ENCODE measurements at places on chromosomes 7 and 10. TPM values are rescaled to one million over a fixed set of nuclear protein-coding genes. Genes with fewer than 3 reads are reported as not detected.

Gene AMZ1
- total RNA-seq: not detected

Gene ABCB1
- total RNA-seq: 1.5 TPM

DNA sequence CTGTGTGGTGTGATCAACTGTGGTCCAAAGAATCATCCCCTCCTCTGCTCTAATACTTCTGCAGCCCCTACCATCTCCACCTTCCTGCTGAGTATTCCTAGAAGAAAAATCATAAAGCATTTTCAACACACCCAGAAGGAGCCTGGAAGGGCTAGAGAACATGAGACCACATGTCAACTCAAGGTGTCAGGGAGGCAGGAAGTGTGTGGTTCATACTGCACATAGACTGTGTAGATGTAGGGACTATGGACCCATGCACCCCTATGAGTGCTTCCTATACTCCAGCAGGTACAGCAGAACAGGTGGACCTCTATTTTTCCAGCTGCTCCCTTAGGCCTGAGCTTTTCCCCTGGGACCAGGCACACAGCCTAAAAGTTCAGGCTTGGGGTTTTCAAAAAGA is 2.6 kb upstream of the ZNF746 start:
- H3K27ac ChIP-seq: no peak overlapping the region
- no peak overlapping the region for H3K4me3 ChIP-seq
- no peak for DNase-seq
- H3K36me3 ChIP-seq: no peaks in the 10 kb centered on the region
- H3K4me1 ChIP-seq: no peaks in the 10 kb centered on the region

Gene AGBL3
- 0.67 TPM for total RNA-seq

DNA sequence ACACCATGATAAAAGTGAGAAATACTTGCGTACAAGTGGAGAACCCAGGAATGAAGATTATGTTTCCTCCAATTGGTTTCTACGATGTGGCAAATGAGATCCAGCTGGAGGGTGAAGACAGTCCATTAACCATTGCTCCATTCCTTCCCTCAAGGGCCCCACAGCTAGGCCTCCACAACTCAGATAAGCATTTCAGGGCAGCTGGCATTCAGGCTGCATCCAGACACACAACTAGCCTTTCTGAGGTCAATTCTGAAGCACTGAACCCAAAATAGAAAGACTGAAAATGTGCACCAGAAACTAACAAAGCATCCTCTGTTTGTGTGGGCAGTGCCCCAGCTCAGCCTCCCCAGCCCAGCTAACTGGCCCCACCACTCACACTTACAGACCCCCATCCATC is 94.8 kb downstream of the GSAP start:
- DNase-seq: no peak
- peaks cover 12% of the 10 kb centered on the region for H3K4me1 ChIP-seq
- no peak overlapping the region for H3K27ac ChIP-seq
- no peak overlapping the region for H3K4me3 ChIP-seq
- no peaks in the 10 kb centered on the region for H3K36me3 ChIP-seq
- H3K27me3 ChIP-seq: no peaks in the 10 kb centered on the region

Gene MSS51
- 0.47 TPM for total RNA-seq

- DNase-seq: no peak
- no peaks in the 10 kb centered on the region for H3K36me3 ChIP-seq
- H3K4me3 ChIP-seq: peak within 1 kb of the TSS; percentile 44
- H3K27ac ChIP-seq: no peak within 1 kb of the TSS
These were observed at the start of gene ZPBP for GRCh38 chr7:50092579-50093491. Gene ZPBP, minus strand, starts transcription at chr7:50093246. Its CDS starts 52 bp downstream, at chr7:50093194.

GRCh38 chr10:125840406-125840805 is 17.1 kb downstream of the BCCIP start:
- H3K36me3 ChIP-seq: peaks cover 70% of the 10 kb centered on the region
- H3K27me3 ChIP-seq: no peaks in the 10 kb centered on the region
- no peak overlapping the region for H3K4me3 ChIP-seq
- no peak for DNase-seq
- no peak overlapping the region for H3K27ac ChIP-seq

Gene SGCE
- total RNA-seq: 75.9 TPM

Gene ANKRD2
- total RNA-seq: 25.7 TPM

- no peaks in the 10 kb centered on the region for H3K36me3 ChIP-seq
- H3K4me1 ChIP-seq: peaks cover 48% of the 10 kb centered on the region
- no peak overlapping the region for H3K4me3 ChIP-seq
These were observed 1.1 kb upstream of the FEZF1 start for GRCh38 chr7:122305475-122306319.

Gene OR2A12
- not detected for total RNA-seq

- no peaks in the 10 kb centered on the region for H3K27me3 ChIP-seq
- no peak overlapping the region for H3K4me3 ChIP-seq
- no peaks in the 10 kb centered on the region for H3K36me3 ChIP-seq
- DNase-seq: no peak
These were observed 293.9 kb downstream of the C7orf25 start for GRCh38 chr7:42617806-42618457.

DNA sequence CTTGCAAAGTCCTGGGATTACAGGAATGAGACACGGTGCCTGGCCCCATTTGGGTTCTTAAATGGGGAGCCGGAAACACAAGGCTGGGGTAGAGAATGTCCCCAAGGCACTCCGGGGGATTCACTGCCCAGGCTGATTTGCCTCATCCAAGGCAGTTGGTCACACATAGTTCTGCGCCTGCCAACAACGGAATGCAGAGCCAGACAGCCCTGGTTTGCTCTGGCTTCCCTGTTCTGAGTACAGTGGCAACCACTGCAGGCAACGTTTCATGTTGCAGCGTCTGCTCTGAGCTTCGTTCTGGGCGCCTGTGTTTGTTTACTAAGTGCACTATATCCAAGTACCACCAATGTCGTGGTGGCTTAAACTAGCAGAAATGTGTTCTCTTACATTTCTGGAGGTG is 61.7 kb upstream of the C1QL3 start:
- H3K36me3 ChIP-seq: no peaks in the 10 kb centered on the region
- no peaks in the 10 kb centered on the region for H3K4me1 ChIP-seq
- no peak overlapping the region for H3K27ac ChIP-seq
- no peaks in the 10 kb centered on the region for H3K27me3 ChIP-seq

DNA sequence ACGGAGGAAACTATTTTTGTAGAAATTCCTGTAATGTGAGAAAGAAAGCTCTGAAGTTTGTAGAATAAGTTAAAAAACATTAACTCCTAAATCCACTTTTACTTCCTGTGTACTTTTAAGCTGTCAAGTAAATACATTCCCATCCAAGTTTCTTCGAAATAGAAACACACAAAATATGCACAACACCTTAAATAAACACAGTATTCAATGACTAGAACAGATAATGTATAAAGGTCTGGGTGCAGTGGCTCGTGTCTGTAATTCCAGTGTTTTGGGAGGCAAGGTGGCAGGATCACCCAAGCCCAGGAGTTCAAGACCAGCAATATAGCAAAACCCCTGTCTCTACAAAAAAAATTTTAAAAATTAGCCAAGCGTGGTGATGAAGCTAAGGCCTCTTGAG is 121.9 kb upstream of the ODAD2 start:
- no peaks in the 10 kb centered on the region for H3K27me3 ChIP-seq
- no peak overlapping the region for H3K27ac ChIP-seq

- no peaks in the 10 kb centered on the region for H3K36me3 ChIP-seq
- DNase-seq: peak; percentile 86
- H3K27me3 ChIP-seq: no peaks in the 10 kb centered on the region
- peak overlapping the region; percentile 71 for H3K27ac ChIP-seq
These were observed 74.3 kb upstream of the ASAH2 start for GRCh38 chr10:50325449-50326171.

GRCh38 chr10:117716889-117717288 is 174.3 kb downstream of the EMX2 start:
- H3K4me3 ChIP-seq: no peak overlapping the region
- H3K27ac ChIP-seq: no peak overlapping the region
- H3K27me3 ChIP-seq: no peaks in the 10 kb centered on the region
- H3K4me1 ChIP-seq: no peaks in the 10 kb centered on the region
- no peak for DNase-seq
- H3K36me3 ChIP-seq: no peaks in the 10 kb centered on the region

Gene HECTD2
- 6.9 TPM for total RNA-seq

DNA sequence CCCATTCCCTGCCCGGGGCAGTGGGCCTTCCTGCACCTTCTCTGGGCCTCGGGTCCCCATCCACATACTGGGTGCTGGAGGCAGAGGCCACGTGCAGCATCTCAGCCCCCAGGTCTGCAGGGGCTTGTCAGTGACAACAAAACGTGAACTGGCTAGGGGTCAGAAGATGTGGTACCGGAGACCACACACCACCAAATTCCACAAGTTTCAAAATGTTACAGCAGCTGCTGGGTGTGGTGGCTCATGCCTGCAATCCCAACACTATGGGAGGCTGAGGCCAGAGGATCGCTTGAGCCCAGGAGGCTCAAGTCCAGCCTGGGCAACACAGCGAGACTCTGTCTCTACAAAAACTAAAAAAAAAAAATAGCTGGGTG is 62.1 kb upstream of the DNAAF5 start:
- no peak overlapping the region for H3K4me3 ChIP-seq
- H3K36me3 ChIP-seq: no peaks in the 10 kb centered on the region
- no peaks in the 10 kb centered on the region for H3K4me1 ChIP-seq
- no peak for DNase-seq

Gene TFEC
- total RNA-seq: 2.1 TPM

Gene SPDYE6
- total RNA-seq: not detected

GRCh38 chr7:18087687-18088078 is 60.0 kb upstream of the PRPS1L1 start:
- H3K4me1 ChIP-seq: peaks cover 5% of the 10 kb centered on the region
- no peak overlapping the region for H3K27ac ChIP-seq
- no peaks in the 10 kb centered on the region for H3K27me3 ChIP-seq
- peak overlapping the region; percentile 77 for H3K4me3 ChIP-seq
- DNase-seq: no peak

- H3K27me3 ChIP-seq: no peaks in the 10 kb centered on the region
- peaks cover 48% of the 10 kb centered on the region for H3K36me3 ChIP-seq
- H3K27ac ChIP-seq: peak overlapping the region; percentile 35
- peaks cover 14% of the 10 kb centered on the region for H3K4me1 ChIP-seq
- H3K4me3 ChIP-seq: no peak overlapping the region
These were observed 17.0 kb downstream of the ATE1 start for GRCh38 chr10:121910673-121911420.

Gene HOXA3
- total RNA-seq: 0.30 TPM

Gene WASHC2C
- total RNA-seq: 39.0 TPM

Gene COL28A1
- total RNA-seq: 2.3 TPM

Gene NUTM2E
- not detected for total RNA-seq

Gene HPSE2
- not detected for total RNA-seq

DNA sequence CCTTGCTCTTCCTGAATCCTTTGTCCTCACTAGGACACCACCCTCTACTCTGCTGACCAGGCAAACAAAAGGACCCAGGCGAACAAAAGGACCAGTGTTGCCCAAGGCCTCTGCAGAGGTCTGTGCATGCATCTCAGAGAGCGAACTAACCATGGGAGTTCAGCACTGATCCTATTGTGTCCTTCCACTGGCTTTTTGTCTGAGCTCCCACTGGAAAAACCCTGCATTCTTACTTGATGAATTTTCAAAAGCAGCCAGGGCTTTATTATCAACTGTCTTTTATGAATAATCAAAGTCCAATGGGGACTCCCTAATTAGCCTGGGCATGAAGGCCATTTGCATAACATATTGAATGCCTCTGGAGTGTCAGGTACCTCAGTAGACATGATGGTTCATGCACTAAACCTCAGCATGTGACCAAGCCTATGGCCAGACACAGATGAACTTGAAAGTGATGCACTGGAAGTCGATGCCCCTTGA is 140.6 kb downstream of the KCNMA1 start:
- no peaks in the 10 kb centered on the region for H3K36me3 ChIP-seq
- H3K27me3 ChIP-seq: no peaks in the 10 kb centered on the region
- no peaks in the 10 kb centered on the region for H3K4me1 ChIP-seq
- H3K27ac ChIP-seq: no peak overlapping the region
- H3K4me3 ChIP-seq: no peak overlapping the region

GRCh38 chr10:47269294-47269693 is 30.7 kb upstream of the GDF10 start:
- H3K27ac ChIP-seq: no peak overlapping the region
- no peaks in the 10 kb centered on the region for H3K27me3 ChIP-seq
- no peaks in the 10 kb centered on the region for H3K36me3 ChIP-seq
- H3K4me3 ChIP-seq: no peak overlapping the region
- H3K4me1 ChIP-seq: no peaks in the 10 kb centered on the region

DNA sequence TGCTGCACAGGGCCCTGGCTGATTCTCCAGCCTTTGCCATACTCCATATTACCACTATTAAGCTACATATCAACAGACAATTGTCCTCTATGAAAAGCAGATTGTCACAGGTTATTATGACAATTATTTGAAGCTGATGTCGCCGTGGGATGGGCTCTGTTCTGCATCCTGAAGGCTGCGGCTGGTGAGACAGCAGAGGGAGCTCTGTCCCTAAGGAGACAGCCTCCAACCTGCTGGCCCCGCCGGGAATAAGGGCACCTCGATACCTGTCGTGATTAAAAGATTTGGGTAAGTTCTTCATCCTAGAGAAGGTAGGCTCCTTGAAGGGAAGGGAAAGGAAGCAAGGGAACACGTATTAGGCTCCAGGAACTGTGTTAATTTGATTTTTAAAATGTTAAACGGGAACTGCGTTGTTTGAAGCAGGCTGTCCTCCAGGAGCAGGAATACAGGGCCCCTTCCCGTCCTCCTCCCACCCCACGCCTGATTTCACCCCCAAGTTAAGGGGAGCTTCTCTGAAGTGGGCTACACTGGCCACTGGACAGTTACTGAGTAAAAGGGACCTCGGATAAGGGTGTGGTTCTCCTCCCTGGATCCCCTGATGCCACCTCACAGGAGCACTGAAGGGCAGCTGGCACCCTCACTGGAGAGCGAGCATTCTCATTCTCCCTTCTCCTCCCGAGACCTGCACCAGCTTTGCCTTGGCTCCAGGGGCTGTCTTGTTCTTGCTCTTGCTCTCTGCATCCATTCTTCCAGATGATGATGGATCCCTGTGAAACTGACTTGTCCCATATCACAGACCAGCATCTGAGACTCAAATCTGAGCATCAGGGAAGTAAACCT is 11.8 kb upstream of the TIAL1 start:
- peak overlapping the region; percentile 18 for H3K4me3 ChIP-seq
- no peaks in the 10 kb centered on the region for H3K27me3 ChIP-seq
- DNase-seq: peak; percentile 58
- H3K27ac ChIP-seq: no peak overlapping the region

Gene SPDYE11
- total RNA-seq: not detected

- no peak overlapping the region for H3K4me3 ChIP-seq
- no peaks in the 10 kb centered on the region for H3K27me3 ChIP-seq
- no peak overlapping the region for H3K27ac ChIP-seq
- no peak for DNase-seq
- H3K36me3 ChIP-seq: peaks cover 34% of the 10 kb centered on the region
These were observed 269.1 kb downstream of the ZMYND11 start for GRCh38 chr10:404346-404745.

DNA sequence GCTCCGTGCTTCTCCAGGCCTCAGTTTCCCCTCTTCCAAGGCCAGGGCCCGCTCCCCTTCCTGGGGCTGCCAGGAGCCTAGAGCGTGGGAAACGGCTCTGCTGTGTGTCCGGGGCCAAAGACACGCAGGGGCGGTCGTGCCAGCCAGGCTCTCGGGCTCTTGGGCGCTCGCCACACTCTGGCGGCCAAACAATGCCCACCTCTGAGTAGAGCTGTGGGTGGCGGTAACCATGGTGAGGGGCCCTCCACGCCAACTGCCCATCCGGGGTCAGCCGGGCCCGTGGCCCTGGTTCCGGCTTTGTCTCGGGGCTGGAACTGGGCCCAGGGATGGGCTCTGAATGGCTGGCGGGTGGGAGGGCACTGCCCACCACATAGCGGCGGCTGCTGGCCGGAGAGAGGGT is 16.0 kb downstream of the GRIFIN start:
- no peaks in the 10 kb centered on the region for H3K27me3 ChIP-seq
- H3K27ac ChIP-seq: no peak overlapping the region
- H3K4me1 ChIP-seq: no peaks in the 10 kb centered on the region
- H3K4me3 ChIP-seq: no peak overlapping the region

Measured in right atrium auricular region (tissue), 2 donors.